ENCODE measurements at places on chromosomes 1 and 21. TPM values are rescaled to one million over a fixed set of nuclear protein-coding genes. Genes with fewer than 3 reads are reported as not detected.

MATN1 gene
- 0.14 TPM for total RNA-seq

DNAJC28 gene
- 1.5 TPM for total RNA-seq

OR14K1 gene
- total RNA-seq = not detected

RPE65 gene
- not detected for total RNA-seq

FCER1G gene
- not detected for total RNA-seq

FCGR1A gene
- not detected for total RNA-seq

ETV3L gene
- total RNA-seq = not detected

HSF2BP gene
- 1.7 TPM for total RNA-seq

SESN2 gene
- 27.0 TPM for total RNA-seq

ELAPOR1 gene
- total RNA-seq = 0.74 TPM

TDRD10 gene
- total RNA-seq = not detected

PRAMEF6 gene
- total RNA-seq = not detected

CYP2J2 gene
- under 0.01 TPM for total RNA-seq

GCLM gene
- 56.3 TPM for total RNA-seq

RWDD3 gene
- total RNA-seq = 12.2 TPM

CD247 gene
- 0.09 TPM for total RNA-seq

OR2L3 gene
- not detected for total RNA-seq

TMEM269 gene
- under 0.01 TPM for total RNA-seq

Measured in smooth muscle cell of bladder (primary cell).